ENCODE measurements at places on chromosomes 5 and 9.

GRCh38 chr9:77440057-77440456, 208.1 kb downstream of the GNA14 start:
- no peak for DNase-seq

DNA sequence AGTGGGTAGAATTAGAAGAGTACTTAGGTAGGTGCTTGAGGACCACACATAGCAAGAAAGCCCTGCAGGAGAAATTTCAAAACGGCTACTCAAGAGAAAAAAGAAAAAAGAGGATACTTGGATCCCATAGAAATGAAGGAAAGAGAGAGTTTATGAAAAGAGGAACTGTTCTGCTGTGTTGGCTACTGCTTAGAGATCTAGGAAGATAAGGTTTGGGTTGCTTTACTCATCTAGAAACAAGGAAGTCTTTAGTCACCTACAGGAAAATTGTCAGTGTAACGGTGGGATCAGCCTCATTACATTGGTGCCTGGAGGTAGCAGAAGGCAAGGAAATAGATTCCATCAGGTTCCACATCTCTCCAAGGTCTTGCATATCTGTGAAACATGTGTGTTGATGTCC, 14.8 kb upstream of the C5orf46 start:
- DNase-seq: no peak

DNA sequence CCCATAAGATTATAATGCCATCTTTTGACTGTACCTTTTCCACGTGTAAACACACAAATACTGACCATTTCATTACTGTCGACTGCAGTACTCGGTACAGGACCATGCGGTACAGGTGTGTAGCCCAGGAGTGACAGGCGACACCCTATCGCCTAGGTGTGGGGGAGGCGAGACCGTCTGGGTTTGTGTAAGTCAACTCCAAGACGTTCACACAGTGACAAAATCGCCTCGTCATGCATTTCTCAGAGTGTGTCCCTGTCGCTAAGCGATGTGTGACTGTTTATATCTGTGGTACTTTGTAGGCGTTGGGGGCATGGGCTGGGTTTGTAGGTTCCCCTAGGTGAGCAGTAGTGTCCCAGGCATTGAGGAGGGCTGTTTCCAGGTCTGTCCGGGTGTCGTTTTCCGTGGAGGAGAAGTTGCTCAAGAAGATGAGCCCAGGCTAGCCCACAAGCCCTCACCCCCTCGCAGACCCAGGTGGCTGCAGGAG, 20.3 kb downstream of the NEK6 start:
- no peak for DNase-seq

DNA sequence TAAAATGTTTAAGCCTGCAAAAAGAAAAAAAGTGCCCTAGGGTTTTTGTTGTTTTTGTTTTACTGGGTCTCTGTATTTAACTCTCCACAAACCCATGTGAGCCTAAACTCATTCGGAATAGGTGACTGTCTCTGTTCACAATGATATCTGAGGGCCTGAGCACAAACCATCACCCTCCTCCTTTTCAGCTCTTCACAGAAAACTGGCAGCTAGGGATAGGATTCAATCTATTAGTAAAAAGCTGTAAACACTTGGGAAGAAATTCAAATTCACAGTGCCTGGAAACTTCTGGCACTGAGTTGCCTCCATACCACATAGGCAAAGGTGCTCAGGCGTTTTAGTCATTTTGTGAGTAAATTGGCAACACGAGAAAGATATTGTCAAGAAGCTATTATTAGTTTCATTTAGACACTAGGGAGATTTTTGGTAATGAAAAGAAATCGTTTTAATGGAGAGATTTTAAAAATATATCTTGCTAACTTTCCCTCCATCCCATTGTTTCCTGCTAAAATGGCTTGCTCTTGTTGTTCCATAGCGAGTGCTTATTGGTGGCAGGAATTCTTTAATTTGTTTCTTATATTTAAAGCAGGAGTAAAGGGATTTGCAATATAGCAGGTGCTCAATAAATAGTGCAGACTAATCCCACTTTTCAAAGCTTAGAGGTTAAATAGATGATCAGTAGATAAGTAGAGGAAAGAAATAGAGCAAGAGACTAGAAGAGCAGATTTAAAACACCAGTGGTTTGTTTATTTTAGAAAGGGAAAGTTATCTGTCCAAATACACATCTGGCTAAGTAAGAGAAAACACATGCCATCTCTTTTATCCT, 9.7 kb downstream of the FOXD1 start:
- DNase-seq: no peak

GRCh38 chr5:145968970-145969713, 32.8 kb downstream of the SH3RF2 start:
- no peak for DNase-seq

DNA sequence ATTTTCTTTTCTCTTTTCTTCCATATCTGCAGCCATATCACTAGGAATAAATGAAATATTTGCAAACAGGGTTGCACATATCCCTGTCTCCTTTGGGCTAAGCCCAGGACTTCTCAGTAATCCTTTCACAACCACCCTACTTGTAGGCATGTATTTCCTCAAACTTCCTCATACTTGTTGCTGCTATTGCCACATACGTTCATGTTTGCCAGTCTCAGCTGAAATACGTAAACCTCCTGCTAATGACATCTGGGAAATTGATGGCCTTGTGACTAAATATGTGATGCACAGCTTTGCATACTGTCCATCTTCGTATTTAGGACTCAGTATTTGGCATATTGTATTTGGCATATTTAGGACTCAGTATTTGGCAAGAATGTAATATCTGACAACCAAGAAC, 224.6 kb downstream of the PLK2 start:
- peak; percentile 68 for DNase-seq

DNA sequence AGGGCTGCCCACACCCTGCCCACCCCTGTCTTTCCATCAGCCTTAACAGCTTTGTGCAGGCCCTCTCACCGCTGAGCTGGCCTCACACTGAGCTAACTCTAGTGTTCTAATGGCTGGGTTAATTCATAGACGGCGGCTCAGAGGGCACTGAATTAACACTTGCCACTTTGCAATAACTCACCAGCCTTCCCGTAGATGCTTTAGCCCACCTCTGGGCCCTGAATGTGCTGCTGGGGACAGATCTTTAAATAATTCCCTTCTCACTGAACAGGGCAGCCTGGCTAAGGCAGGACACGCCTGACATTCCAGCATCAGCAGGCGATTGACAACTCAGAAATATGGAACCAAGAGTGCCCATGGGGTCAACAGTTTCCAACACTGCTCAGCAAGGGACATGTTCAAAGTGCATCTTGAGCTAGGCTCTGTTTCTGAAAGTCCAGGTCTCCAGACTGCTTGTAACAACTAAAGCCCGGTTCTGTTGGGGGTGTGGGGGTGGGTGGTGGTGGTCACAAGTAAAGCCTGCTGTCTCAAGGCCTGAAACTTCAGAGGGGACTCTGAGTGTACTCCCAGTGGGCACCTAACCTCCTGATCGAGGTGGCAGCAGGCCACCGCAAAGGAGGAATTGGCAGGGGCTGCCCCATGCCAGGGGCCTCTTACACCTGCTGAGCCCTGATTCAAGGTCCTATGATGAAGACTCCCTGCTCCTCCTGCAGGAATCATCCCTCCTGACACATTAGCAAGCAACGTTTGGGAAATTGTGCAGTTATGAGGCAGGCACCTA, 248.3 kb downstream of the FSTL4 start:
- no peak for DNase-seq

DNA sequence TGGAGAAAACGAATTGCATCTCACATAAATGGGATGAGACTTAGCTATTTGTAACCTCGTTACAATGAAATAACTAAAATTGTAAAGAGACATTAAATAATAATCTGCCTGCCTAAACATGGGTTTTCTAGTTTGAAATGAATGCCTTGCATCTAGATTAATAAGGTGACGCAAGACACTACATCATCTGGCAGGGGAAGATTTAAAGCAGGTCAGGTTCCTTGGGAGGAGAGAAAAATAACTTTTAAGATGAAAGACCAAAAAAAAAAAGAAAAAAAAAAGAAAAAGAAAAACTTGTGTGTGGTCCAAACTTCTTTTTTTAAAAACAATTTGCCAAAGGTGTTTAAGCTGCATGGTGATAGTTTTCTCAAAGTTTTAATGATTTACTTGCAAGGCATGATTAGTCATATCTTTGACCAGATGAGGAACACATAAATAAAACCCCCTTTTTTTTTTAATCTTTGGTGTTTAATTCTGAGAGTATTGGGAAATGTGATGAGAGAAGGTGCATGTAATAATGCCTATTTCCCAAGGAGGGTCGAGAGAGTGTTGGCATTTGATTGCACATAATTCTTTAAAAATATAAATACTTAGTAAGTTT, 122.9 kb upstream of the ADAMTSL1 start:
- DNase-seq: no peak

DNA sequence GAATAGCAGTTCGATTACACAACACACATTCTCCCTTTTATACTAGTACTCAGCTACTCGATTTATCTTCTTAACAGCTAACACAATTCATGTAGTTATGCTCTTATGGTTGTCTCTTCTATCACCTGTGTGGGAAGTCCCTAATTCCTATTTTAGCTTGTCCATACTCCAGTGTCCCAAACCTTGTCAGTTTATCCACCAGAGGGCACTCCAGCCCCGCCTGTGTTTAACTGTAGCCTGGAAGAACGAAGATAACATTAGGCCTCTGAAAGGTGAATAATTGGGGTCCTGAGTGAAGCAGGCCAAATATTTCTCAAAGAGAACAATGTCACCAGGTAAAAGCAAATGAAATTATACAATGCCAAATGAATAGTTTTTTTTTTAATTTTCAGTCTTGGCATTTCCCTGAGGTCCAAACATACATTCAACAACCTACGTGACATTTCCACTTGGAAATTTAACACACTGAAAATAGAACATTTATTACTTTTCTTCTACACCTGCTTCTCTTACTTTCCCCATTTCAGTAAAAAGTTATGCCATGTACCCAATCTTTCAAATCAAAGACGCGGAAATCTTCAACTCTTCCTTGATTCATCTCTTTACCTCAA, 560.7 kb downstream of the HTR1A start:
- no peak for DNase-seq

DNA sequence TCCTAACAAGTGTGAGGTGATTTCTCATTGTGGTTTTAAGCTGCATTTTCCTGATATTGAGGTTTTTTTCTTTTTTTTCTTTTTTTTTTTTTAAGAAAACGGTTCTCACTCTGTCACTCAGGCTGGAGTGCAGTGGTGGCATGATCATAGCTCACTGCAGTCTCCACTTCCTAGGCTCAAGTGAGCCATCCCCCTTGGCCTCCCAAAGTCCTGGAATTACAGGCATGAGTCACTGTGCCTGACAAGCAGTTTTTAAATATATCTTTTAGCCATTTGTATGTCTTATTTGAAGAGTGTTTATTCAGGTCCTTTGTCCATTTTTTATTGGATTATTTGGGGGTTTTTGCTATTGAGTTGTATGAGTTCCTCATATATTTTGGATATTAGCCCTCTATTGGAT, 53.8 kb downstream of the GCNT1 start:
- DNase-seq: no peak

GRCh38 chr5:116076496-116076895, 8.3 kb upstream of the COMMD10 start:
- DNase-seq: no peak

DNA sequence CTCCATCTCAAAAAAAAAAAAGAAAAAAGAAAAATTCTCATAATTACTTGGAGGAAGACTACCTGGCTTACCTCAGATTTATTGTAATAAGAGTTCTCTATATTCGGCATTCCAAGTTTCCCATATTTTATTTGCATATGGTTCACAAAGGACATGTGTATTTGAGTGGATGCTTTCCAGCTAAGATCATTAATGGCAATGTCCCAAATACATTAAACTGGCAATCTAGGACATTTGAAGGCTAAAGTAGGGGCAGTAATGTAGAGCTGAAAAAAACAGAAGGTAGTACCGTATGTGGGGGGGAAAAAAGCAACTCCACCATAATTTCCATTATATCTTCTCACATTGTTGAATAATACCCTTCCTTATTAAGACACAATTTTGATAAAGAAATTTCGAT, 4.9 kb downstream of the TUT7 start:
- no peak for DNase-seq

DNA sequence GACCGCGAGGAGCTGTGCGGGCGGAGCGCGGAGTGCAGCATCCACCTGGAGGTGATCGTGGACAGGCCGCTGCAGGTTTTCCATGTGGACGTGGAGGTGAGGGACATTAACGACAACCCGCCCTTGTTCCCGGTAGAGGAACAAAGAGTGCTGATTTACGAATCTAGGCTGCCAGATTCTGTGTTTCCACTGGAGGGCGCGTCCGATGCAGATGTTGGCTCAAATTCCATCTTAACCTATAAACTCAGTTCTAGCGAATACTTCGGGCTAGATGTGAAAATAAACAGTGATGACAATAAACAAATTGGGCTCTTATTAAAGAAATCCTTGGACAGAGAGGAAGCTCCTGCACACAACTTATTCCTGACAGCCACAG, 590 bp downstream of the PCDHA6 start:
- no peak for DNase-seq

GRCh38 chr5:15821506-15821905, 321.5 kb downstream of the FBXL7 start:
- no peak for DNase-seq

DNA sequence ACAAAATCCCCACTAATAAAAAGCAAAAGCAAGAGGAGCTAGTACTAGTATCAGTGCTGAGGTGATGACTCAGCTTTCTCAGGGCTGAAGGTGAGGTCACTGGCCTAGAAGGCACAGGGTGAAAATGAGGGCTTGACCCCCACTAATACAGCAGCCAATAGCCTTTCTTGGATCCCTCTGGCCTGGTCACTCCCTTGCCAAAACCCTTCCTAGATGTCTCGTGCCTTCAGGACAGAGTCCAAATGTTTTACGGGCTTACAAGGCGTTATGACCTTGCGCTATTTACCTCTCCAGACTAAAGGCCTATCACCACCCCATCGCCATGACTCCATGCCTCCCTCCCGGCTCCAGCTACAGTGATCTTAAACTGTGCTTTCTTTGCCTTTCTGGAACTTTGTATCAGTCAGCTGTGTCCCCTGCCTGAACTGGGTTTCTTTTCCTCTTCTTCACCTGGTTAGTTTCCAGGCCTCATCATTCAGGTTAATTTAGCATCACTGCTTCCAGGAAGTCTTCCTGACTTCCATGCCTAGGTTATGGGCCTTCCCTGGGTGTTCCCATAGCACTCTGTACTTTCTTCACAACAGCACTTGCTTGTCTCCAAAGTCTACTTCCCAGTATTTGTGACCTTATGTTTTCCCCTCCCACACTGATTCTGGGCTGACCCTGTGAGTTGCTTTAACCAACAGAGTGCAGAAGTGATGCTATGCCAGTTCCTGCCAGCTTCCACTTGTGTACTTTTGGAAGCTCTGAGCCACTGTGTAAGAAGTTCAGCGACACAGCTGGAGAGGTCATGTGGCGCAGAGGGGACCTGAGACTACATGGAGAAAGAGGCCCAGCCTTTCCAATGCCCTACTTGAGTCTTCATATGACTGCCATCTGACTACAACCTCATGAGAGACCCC, 4.2 kb upstream of the DELE1 start:
- no peak for DNase-seq

DNA sequence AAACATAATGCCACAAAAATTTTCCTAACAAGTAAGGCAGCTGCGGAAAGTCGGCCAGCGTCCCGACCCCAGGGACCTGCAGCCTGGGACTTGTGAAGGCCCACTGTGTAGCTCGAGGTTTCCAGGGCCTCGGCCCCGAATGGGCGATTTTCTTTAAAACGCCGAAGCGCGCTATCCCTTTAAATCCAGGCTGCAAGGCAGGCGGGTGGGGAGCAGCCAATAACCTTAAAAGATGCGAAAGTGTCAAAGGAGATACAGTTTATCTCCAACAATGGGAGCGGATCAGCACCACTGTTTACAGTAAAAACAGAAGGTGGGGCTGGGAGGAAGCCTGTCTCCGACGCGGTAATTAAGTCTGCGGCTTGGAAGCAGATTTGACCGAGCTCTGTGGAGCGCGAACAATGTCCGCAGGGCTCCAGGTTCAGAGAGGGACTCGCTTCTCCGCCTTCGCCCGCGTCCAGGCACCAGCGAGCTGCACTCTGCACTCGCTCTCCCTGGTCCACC, 1.7 kb upstream of the ZSWIM6 start:
- DNase-seq: no peak
